BE2C (cell line): ENCODE measurements at places on chromosomes 5 and 9.

GRCh38 chr5:143558048-143558447 is 154.6 kb upstream of the NR3C1 start:
- DNase-seq: no peak

DNA sequence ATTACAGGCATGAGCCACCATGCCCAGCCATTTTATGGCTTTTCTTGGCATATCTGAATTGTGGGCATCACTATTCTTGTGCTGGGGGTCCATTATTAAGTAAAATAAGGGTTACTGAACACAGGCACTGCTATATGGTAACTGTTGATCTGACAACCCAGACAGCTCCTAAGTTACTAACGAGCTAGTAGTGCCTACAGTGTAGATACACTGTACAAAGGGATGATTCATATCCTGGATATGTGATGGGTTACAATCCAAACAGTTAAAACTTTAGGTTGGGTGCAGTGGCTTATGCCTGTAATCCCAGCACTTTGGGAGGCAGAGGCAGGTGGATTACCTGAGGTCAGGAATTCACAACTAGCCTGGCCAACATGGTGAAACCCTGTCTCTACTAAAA is 4.3 kb downstream of the CD14 start:
- DNase-seq: no peak

DNA sequence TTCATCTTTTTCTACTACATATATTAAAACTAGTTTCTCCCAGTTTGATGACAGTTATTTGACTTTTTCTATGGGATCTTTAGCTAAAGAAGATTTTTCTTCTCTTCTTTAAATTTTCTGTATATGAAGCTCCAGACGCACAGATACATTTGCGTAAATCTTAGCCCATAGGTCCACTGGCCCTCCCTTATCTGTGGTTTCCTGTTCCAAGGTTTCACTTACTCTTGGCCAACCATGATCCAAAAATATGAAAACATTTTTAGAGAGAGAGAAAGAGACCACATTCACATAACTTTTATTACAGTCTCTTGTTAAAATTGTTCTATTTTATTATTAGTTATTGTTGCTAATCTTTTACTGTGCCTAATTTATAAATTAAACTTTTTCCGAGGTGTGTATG is 270.2 kb upstream of the DAPK1 start:
- no peak for DNase-seq

DNA sequence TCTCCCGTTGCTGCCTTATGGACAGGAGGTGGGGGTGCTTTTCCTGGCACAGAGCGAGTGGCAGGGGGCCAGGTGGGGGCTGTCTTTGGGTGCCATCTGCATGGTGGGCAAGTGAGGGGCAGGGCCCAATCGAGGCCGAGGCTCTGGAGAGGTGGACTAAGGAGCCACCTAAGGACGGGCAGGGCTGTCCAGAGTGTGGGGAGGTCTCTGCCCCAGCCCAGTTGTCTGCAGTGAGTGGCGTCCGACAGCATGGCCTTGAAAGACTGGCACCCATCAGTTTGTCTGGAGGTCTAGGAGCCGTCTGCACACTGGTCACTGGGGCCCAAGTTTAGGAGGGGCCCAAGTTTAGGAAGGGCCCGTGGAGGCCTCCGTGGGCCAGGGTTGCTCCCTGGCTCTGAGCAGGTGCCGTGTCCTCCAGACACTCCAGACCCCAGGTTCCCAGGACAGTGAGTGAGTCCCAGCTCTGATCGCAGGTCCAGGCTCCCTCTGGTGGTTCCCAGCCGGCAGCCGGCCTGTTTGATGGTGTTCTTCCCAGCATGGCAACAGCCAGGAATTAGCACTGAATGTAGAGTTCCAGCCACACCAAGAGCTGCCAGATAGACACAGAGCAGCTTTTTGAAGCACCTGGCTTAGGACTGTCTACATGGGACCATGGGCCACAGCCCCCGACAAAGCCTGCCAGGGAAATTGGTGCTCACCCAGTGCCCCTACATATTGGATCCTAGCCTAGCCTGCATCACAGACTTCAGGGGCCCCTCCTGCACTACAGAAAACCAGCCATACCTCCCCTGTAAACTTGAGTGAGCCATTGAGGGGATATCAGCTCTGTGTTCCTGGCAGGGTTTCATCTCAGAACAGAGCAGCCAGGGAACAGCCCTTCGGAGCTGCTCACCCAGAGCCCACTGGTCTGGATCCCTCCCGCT is 120.9 kb downstream of the WNK2 start:
- DNase-seq: peak; percentile 76

- no peak for DNase-seq
Measured at GRCh38 chr5:73529081-73529480, 30.8 kb downstream of the BTF3 start.

DNA sequence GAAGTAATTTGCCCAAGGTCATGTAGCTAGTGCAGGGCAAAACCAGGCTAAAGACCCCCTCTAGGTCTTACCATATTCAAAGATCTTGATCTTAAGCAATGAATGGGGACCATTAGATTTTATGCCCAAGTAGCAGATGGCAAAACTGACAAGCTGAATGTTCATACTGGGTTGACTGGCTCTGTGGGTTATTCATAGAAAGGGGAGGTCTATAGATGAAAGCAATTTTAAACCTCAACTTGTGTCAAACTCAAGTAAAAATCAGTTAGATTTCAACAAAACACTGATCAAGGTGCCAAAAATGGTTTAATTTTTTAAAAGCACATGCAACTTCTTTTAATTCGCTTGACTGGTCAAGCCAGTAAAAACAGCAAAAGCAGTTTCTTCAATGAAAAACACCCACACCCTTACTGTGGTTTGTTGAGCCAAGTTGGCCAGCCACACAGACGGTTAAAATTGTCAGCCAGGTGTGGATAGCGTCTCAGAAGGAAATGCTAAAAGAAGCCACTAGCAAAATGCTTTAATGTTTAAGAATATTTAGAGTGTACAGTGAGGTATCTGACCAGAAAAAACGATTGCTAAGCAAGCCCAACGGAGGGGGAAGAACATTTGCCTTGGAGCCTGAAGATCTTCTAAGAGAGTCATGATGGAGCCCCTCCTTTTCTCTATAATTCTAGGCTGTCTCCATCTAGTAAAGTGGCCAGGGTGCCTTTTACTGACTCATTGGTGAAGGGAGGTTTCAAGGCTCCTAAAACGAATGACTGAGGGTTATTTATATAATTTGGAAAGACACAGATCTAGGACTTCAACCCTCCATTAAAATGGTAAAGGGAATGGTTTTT is 539.6 kb upstream of the CLINT1 start:
- DNase-seq: no peak

DNA sequence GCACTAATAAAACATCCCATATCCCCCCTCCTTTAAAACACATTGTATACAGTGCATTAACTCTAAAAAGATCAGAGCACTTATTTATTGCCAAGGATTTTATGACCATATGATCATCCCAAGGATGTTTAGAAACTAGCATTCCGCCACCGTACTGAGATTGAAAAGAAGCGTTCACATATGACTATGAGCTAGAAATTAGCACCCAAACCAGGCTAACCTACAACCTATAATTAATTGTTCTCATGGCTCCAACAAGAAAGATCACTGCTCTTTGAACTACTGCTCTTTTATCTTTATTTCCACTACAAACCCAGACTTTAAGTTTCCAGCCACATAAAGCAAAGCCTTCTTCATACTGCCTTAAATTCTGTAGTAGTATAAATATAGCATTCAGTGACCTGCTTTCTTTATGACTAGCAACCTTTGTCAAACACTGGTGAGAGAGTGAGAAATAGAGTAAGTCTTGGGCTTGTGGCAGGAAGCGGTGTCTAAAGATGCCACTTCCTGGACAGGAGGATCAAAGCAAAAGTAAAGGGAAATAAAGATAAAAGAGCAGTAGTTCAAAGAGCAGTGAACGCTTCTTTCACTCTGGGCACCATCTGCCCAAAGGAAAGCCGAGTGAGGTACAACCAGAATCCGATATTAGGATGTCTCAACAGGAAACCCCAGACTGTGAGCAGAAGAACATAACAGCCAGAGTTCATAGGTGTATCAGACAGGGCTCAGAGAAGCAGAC is 151.1 kb upstream of the ERCC6L2 start:
- DNase-seq: no peak

GRCh38 chr9:3237121-3237520 is 288.7 kb downstream of the RFX3 start:
- DNase-seq: no peak

DNA sequence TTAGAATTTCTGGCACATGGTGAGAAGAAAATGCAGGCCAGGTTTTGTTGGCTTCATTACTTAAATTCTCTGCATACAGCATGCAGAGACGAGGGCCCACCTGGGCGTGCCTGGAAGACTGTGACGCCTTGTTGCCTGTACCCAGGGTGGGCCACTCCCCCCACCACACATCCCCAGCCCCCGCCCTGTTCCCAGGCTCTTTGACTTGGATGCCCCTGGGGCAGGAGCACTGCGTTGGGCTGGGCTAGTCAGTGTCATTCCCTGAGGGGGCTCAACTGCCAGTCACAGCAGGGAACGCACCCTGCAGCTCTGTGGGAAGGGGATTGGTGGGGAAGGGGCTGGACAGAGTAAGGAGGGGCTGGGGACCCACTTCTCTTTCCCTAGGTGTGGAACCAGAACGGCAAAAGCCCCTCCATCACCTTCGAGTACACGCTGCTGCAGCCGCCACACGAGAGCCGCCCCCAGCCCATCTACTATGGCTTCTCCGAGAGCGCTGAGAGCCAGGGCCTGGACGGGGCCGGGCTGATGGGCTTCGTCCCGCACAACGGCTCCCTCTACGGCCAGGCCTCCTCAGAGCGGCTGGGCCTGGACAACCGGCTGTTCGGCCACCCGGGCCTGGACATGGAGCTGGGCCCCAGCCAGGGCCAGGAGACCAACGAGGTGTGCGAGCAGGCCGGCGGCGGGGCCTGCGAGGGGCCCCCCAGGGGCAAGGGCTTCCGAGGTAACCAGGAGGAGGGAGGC is 19.6 kb downstream of the ADAMTSL2 start:
- DNase-seq: no peak

GRCh38 chr5:74598731-74599130 is 41.8 kb downstream of the ENC1 start:
- DNase-seq: no peak

GRCh38 chr5:176787676-176788075 is 22.7 kb upstream of the UNC5A start:
- DNase-seq: no peak

GRCh38 chr9:105053209-105053652 is 125.3 kb upstream of the ABCA1 start:
- DNase-seq: no peak

DNA sequence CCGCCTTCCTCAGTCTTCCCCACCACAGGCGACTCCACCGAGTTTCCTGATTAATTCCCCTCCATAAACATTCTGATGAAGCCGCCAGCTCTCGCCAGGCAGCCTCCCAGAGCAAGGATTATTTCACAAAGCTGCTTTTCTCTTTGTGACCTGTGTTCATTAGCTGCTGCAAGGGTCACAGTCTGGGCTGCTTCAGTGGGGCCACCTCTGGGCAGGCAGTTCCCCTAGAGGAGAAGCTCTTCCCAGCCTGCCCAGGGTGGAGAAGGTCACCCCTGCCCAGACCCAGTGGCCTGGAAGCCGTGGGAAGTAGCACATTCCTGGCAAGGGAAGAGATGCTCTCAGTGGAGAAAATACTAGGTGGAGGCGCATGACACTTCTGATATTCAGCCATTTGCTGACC is 58.4 kb upstream of the RAPGEF1 start:
- no peak for DNase-seq

- DNase-seq: no peak
Measured at GRCh38 chr9:20610591-20610990, 11.7 kb downstream of the MLLT3 start.

DNA sequence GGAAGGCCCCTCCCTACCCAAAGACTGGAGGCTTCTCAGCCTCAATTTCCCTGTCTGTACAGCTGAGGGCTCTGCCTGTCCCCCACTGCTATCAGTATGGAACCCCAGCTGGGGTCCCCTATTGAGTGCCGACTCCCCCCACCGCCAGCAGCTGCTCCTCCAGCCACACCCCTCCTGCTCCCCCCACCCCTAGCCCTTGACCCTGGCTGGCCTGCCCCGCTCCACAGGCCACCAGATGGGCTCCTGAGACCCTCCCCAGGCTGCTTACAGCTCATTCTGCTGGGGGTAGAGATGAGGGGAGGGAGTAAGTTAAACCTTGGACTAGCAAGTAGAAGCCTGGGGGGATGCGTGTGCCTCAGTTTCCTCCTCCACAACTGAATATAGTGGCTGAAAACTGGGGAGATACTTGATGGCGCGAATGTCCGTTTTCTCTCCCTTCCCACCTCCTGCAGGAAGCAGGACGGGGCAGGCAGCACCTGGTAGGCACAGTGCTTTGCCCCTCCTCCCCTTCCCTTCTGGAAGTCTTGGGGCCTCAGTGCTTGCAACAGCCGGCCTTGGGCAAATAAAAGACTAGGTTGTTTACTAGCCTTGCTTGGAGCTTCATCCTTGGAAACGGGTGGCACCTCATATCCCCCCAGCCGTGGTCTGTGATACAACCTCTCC is 19.1 kb downstream of the URM1 start:
- DNase-seq: no peak

DNA sequence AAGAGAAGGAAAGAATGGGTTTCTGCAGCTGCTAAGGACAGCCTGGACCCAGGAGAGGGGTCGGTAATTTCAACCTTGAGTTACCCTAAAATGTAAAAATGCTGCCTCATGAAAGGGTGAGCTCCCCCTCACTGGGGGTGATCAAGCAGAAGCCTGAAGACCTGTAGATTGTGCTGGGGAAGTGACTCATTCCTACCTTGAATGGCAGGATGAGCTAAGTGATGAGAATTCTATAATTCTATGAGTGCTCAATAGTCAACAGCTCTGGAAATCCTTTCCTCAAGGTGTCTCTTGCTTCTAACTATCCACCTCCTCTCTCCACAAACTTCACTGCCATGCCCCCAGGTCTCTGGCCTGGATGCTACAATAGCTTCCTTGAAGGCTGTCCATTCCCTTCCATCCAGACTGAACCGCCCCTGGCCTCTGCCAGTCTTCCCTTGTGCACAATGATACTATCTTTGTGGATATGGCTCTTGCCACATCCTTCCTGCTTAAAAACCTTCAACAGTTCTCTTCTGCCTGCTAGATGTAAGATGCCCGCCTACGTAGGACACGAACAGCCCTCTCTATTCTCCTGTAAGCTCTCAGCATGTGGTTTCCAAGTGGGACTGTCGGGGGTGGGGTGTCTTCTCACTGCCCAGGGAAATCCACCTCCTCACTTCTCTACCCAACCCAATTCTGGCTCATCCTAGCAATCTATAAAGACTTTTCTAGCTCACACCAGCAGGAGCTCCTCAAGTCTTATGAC is 50.6 kb downstream of the PTPN3 start:
- no peak for DNase-seq

- no peak for DNase-seq
Measured at GRCh38 chr9:105117234-105117633, 127.2 kb upstream of the SLC44A1 start.

DNA sequence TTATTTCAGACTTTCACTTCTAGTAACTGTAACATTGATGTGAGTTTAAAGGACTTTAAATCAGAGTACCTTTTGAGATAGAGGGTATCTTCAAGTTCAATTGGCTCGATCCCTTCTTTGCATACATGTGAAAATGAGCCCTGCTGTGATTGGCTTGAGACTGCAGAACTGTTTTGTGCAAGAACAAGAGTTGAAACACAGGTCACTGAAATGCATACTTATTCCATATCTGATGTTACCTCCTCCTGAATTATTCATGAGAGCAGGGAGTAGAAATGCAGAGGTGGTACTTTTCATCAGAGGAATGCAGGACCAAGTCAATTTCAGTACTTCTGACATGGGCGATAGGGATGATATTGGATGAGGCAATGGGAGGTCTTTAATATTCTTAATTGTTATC is 459.5 kb downstream of the TLR4 start:
- no peak for DNase-seq

GRCh38 chr5:171313481-171314206 is 4.6 kb downstream of the TLX3 start:
- DNase-seq: no peak
